ENCODE measurements at places on chromosomes 13 and 19. TPM values are rescaled to one million over a fixed set of nuclear protein-coding genes. Genes with fewer than 3 reads are reported as not detected.

Gene ATP12A
- total RNA-seq = 0.04 TPM

GRCh38 chr13:69948016-69948415, 159.6 kb upstream of the ATXN8OS start:
- DNase-seq = no peak

Gene PLPP2
- 64.1 TPM for total RNA-seq

DNA sequence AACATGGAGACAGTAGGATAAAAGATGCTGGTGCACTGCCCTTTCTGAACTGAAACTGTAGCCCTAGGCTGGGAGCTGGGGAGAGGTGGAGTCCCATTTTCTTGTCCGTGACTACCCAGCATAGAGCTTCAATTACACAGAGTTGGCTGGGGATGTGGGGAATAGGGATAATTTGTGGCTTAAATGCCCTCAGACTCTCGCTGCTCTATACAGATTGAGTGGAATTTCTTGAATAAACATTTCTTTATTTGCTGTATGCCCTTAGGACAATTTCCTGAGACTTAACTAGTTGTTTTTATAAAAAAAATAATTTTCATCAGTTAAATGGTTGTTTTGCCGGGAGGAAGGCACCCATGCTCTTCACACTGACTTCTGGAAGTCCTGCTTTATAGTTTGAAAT, 7.2 kb downstream of the IGFL2 start:
- no peak for DNase-seq
